ENCODE measurements at places on chromosomes 3 and 15.
A peak's percentile ranks its signal among the peaks of the same experiment; 100 is the strongest.

GRCh38 chr3:27715863-27716262 lies 6.3 kb downstream of the EOMES start:
- DNase-seq, result no peak

GRCh38 chr3:169128579-169128978 lies 534.9 kb downstream of the MECOM start:
- no peak for DNase-seq

- DNase-seq, result no peak
Observed at GRCh38 chr15:26165546-26165945, 302.4 kb upstream of the ATP10A start.

GRCh38 chr15:26421065-26421464 lies 351.8 kb downstream of the GABRB3 start:
- DNase-seq, result no peak

DNA sequence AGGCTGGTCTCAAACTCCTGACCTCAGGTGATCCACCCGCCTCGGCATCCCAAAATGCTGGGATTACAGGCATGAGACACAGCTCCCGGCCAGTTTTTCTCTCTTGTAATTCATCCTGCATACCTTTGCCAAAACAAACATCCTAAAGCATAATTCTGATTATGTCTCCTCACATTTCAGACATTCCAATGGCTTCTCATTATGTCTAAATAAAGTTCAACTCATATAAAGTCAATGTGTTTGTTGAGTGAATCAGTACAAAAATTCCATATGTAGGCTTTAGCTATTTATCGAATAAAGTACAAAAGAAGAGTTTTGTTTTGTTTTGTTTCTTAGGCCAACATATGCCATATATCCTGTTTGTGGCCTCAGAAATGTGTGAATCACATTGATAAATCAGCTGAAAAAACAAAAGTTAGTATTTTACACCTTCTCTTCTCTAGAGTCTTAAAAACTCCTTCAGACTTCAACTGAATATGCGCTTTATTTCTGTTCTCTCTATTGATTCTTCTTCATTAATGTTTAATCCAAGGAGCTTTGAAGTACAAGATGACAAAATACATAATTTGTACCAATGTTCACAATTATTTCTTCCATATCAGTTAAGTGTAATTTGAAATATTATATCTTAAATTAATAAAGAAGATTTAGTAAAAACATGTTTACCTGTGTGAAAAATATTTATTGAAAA lies 165.8 kb downstream of the MECOM start:
- peak; percentile 69 for DNase-seq

DNA sequence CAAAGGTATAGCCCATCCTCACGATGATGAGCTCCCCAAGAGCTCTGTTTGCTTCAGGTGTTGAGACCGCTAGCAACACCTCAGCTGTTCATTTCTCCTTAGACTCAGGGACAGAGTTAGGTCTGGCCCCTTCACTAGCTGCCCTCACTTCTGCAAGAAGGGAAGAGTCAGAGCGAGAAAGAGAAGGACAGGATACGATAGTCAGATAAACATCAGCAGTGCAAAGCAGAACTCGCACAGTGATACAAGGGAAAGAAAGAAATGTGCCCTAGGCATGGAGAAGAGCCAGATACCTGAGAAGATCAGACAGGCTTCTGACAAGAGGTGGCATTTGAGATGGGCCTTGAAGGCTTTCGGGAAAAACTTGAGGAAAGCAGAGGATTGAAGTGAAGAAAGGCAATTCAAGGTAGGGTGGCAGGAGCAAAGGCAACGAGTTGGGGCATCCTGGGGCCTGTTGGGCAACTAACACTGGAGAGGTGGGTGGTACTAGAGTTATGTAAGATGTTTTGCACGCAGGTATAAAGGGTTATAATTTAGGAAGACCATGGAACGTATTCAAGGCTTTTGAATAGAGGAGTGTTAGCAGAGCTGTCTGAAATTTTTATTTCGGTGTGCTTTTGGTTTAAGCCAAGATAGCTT lies 106.0 kb downstream of the PGPEP1L start:
- no peak for DNase-seq

DNA sequence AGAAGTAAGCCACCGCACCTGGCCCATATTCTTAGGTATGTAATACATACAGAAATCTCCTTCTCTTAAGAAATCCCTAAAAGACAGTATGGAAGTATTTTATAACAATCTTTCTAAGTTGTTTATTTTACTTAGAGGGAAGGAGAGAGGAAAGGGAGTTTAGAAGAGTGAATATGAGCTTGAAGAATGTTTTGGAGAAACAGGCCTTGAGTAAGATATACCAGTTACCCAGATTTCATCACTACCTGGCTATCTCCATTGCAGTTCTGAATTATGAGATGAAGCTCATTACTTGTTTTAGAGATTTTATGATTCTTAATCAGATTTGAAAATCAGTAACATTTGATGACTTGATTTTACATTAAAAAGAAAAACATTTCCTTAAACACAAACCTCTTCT lies 71.9 kb downstream of the DCUN1D1 start:
- DNase-seq, result no peak

GRCh38 chr15:52263563-52264282 lies 31.9 kb downstream of the MYO5C start:
- DNase-seq, result no peak

GRCh38 chr3:177529716-177530335 lies 332.5 kb upstream of the TBL1XR1 start:
- DNase-seq, result no peak

Data from A172 (cell line).